ENCODE measurements at places on chromosomes 7 and 10.

GRCh38 chr7:23184709-23185359 lies 3.0 kb downstream of the NUP42 start:
- DNase-seq = no peak

GRCh38 chr7:134432296-134433152 lies 26.4 kb downstream of the AKR1B1 start:
- no peak for DNase-seq

DNA sequence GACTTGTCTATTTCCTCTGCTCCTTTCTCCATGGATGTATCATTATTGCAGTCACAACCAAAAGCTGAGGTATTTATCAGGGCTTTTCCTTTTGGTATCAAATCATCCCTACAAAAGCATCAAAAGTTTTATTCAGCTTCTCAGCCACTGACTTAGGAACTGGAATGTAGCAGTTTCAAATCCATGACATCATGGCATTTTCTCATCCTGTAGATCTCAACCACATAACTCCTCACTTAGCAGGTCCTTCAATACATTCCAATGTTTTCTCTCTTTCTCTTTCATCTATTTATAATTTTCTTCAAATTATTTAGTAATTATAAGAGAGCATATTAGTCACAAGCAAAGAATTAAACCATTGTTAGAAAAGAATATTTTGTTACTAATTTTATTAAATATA lies 537.4 kb upstream of the SORCS1 start:
- DNase-seq = no peak

DNA sequence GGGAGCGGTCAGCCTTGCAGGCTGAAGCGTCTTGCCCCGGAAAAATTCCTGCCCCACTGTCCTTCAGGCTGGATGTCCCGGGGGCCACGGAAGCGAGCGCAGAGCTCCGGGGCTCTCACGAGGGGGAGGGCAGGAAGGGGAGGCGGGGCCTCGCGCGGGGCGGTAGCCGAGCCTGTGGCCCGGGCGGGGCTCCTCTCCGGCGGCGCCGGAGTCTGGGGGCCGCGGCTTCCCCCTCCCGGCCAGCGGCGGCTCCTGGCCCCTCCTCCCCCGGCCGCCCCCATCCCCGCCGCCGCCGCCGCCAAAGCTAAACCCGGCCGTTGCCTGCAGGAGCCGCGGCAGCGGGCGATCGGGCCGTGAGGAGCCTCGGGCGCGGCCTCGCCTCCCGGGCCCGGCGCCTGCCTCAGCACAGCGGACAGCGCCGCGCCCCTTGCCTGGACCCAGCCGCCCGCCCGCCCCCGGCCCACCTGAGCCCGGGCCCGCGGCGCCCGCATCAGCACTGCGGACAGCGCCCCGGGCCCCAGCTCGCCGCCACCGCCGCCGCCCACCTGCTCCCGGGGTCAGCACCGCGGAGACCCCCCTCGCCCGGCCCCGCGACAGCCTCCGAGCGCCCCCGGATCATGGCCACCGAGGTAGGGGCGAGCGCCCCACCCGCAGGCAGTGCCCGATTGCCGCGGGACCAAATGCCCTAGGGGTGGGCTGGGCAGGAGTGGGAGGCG lies at the start of gene GOLGA7B:
TSS of gene GOLGA7B (plus strand) at position 157 of the 716 bp plus-strand sequence. CDS start at position 618, 461 bp downstream.
- DNase-seq = no peak

DNA sequence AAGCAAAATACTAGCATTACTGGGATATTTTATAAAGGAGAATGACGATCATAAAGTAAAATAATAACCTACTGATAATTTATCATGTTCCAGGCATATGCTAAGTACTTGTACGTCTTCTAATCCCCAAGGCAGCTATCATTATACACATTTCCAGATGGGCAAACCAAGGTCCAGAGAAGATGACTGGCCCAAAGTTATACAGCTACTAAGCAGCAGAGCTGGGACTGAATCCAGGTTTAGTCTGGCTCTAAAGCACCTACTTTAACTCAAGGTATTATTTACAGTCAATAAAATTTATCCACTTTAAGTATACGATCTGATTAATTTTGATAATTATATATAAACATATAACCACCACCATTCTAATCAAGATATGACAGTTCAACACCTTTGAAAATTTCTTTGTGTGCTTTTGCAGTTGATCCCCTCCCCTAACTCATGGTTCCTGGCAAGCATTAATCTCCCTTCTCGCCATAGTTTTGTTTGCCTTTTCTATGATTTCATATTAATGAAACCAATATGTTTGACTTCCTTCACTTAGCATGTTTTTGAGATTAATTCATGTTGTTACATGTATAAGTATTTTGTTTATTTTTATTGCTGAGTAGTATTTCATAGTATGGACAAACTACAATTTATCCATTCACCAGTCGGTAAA lies 126.7 kb downstream of the CPEB3 start:
- DNase-seq = no peak

- no peak for DNase-seq
Observed at GRCh38 chr7:148711191-148712102, 12.7 kb downstream of the CUL1 start.

DNA sequence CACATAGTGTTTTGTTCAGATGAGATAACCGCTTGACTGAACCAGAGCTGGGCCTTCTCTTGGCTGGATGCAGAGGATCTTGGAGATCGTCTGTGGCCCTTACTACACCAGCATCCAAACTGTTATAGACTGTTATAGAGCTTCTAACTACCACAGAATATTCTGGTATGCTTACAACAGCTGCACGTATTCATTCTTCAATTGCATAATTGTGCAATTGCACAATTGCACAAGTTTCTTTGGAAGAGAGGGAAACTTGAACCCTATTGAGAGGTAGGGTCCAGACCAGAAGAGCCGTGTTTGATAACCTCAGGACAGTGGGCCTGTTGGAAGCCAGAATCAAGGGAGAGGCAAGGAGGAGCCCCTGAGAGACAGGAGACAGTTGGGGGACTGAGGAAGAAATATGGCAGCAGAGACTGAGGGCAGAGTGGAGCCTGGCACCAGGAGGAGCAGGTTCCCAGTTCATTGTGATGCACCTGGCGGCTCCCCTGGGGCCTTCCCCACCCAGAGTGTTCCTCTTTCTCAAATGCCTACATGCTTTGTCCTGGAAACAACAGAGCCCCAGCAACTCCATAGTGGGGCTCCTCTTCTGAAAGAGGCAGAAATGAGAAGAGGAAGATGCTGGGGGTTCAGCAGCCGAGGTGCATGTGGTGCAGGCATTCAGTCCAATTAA lies 64.1 kb downstream of the PTPRZ1 start:
- no peak for DNase-seq

- DNase-seq = no peak
Observed at GRCh38 chr7:104509874-104510273, 181.5 kb downstream of the LHFPL3 start.

DNA sequence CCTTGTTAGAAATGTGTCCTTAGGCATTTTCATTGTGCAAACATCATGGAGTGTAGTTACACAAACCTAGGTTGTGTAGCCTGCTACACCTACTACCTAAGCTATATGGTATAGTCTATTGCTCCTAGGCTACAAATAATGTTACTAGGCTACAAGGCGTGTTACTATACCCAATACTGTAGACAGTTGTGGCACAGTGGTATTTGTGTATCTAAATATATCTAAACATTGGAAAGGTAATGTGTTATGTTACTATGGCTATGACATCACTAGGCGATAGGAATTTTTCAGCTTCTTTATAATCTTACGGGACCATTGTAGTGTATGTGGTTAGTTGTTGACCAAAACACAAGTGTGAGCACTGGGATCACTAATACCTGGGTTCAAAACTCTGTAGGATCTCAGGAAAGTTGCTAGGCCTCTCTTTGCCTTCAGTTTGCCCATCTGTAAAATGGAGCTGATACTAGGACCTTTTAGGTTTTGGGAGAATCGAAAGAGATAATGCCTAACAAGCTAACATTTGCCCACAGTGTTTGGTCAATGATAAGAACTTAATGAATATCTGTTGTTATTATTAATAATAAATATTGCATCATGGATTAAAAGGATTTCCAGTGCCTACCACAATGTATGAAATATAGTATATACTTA lies 2.7 kb downstream of the BICC1 start:
- DNase-seq = no peak

GRCh38 chr10:28600056-28600455 lies 67.1 kb downstream of the WAC start:
- no peak for DNase-seq

Measured in cortex of kidney (tissue), 1 donor.